A549 treated with RU486 at 1 μM for 4 hours (cell line): ENCODE measurements at places on chromosomes 1 and 21. TPM values are rescaled to one million over a fixed set of nuclear protein-coding genes. Genes with fewer than 3 reads are reported as not detected.

Gene NBPF11
- 4.3 to 4.7 TPM (median 4.5 TPM) in 5 replicates for total RNA-seq

Gene DCST1
- total RNA-seq, result not detected in 5 replicates

Gene TMEM52
- total RNA-seq, result 0.30 to 1.0 TPM (median 0.88 TPM) in 5 replicates

Gene SELENBP1
- 5.4 to 7.8 TPM (median 6.2 TPM) in 5 replicates for total RNA-seq

Gene GUCA2A
- not detected in 5 replicates for total RNA-seq

Gene RPRD2
- total RNA-seq, result 14.4 to 15.6 TPM (median 15.1 TPM) in 5 replicates

Gene ANKRD34A
- total RNA-seq, result 0.07 to 0.28 TPM (median 0.23 TPM) in 5 replicates

Gene TNFRSF1B
- 0.45 to 0.69 TPM (median 0.60 TPM) in 5 replicates for total RNA-seq

Gene PKNOX1
- 4.3 to 7.1 TPM (median 5.7 TPM) in 5 replicates for total RNA-seq

Gene ZBTB8A
- 2.2 to 4.5 TPM (median 3.5 TPM) in 5 replicates for total RNA-seq

Gene EXOSC10
- total RNA-seq, result 35.8 to 37.5 TPM (median 36.4 TPM) in 5 replicates

Gene LIN28A
- 0.03 TPM in 1 of 5 replicates, not detected in the others for total RNA-seq

Gene PGLYRP3
- total RNA-seq, result not detected in 5 replicates

Gene OR2T29
- not detected in 5 replicates for total RNA-seq

Gene ALG14
- 4.9 to 14.3 TPM (median 5.7 TPM) in 5 replicates for total RNA-seq

Gene MX2
- total RNA-seq, result 0.03 to 0.26 TPM (median 0.21 TPM) in 3 of 5 replicates, not detected in the others

Gene ABCG1
- total RNA-seq, result 2.1 to 2.6 TPM (median 2.4 TPM) in 5 replicates

Gene CYP4Z1
- total RNA-seq, result not detected in 5 replicates

Gene CRNN
- not detected in 5 replicates for total RNA-seq

Gene NCMAP
- 0.05 to 0.07 TPM (median 0.06 TPM) in 3 of 5 replicates, not detected in the others for total RNA-seq

Gene PLD5
- 0.93 to 1.7 TPM (median 1.3 TPM) in 5 replicates for total RNA-seq

Gene FCRL6
- total RNA-seq, result not detected in 5 replicates

Gene TSTD1
- 0.34 to 0.41 TPM in 2 of 5 replicates, not detected in the others for total RNA-seq

Gene CDC7
- 4.4 to 6.3 TPM (median 5.8 TPM) in 5 replicates for total RNA-seq

Gene PYGO2
- total RNA-seq, result 19.5 to 24.1 TPM (median 22.6 TPM) in 5 replicates

Gene GFI1
- 0.20 to 0.49 TPM (median 0.21 TPM) in 5 replicates for total RNA-seq

Gene TGFBR3
- total RNA-seq, result 2.0 to 4.4 TPM (median 3.2 TPM) in 5 replicates

Gene CFAP410
- total RNA-seq, result 5.6 to 11.1 TPM (median 8.5 TPM) in 5 replicates

Gene SLC45A1
- total RNA-seq, result 2.8 to 4.1 TPM (median 3.4 TPM) in 5 replicates

Gene RNF207
- 9.8 to 16.6 TPM (median 14.4 TPM) in 5 replicates for total RNA-seq

Gene GJB3
- 3.6 to 9.0 TPM (median 6.3 TPM) in 5 replicates for total RNA-seq

Gene S100A1
- total RNA-seq, result 0.48 to 1.1 TPM (median 0.76 TPM) in 4 of 5 replicates, not detected in the other

Gene PRRX1
- total RNA-seq, result 0.02 TPM in 1 of 5 replicates, not detected in the others

Gene PSMD4
- 161 to 222 TPM (median 192 TPM) in 5 replicates for total RNA-seq

Gene ARTN
- total RNA-seq, result 0.15 to 0.51 TPM (median 0.22 TPM) in 5 replicates

Gene DYNLT5
- not detected in 5 replicates for total RNA-seq

Gene IER5
- total RNA-seq, result 35.6 to 56.2 TPM (median 54.2 TPM) in 5 replicates

Gene SUCO
- total RNA-seq, result 5.4 to 11.8 TPM (median 10.6 TPM) in 5 replicates

Gene LYPD8
- 0.15 to 0.22 TPM (median 0.21 TPM) in 4 of 5 replicates, not detected in the other for total RNA-seq

Gene MASP2
- 0.08 to 0.30 TPM (median 0.09 TPM) in 5 replicates for total RNA-seq

Gene CHODL
- total RNA-seq, result not detected in 5 replicates

Gene CHI3L1
- total RNA-seq, result not detected in 5 replicates
